ENCODE measurements at places on chromosomes 3 and 15.

DNA sequence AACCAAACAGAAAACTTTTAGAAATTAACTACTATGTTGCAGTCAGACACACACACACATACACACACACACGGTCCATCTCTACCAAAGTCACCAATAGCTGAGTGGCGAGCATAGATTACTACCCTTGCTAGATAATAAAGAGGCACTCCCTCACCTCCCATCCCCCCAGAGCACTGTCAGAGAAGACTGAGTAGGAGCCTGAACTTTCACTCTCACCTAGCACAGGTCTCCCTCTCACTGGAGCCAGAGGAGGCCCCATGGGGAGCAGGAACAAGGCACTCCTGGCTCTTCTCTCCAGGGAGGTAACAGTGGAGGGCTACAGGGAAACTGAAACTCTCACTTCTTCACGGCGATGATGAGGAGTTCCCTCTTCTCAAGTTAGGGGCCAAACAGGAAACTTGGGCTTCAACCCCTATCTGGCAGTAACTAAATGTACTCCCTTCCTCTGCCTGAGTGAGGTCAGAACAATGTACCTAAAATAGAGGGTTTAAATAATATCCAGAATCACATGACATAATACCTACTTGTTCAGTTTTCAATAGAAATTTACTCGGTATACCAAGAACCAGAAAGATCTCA is 975.3 kb upstream of the GBE1 start:
- no peak for DNase-seq

- no peak for DNase-seq
Measured at GRCh38 chr3:10962481-10963036, 30.0 kb upstream of the SLC6A1 start.

- DNase-seq: no peak
Measured at GRCh38 chr15:93491291-93491690, 402.3 kb upstream of the RGMA start.

DNA sequence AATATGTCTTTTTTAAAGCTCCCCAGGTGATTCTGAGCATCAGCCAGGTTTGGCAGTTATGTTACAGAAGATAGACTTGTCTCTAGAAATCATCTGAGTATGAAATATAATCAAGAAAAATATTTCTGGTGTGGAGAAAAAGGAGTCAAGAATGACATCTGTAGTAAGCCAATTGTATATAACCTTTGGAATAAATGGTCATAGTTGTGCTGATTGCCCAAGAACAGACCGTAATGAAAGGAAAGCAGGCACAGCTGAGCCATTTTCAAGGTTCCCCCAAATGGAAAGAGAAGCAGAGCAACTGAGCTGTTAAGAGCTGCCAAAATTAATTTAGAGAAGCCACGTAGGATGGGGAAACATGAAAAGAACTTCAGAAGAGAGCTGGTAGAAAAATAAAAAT is 26.6 kb downstream of the GOLM2 start:
- DNase-seq: no peak

DNA sequence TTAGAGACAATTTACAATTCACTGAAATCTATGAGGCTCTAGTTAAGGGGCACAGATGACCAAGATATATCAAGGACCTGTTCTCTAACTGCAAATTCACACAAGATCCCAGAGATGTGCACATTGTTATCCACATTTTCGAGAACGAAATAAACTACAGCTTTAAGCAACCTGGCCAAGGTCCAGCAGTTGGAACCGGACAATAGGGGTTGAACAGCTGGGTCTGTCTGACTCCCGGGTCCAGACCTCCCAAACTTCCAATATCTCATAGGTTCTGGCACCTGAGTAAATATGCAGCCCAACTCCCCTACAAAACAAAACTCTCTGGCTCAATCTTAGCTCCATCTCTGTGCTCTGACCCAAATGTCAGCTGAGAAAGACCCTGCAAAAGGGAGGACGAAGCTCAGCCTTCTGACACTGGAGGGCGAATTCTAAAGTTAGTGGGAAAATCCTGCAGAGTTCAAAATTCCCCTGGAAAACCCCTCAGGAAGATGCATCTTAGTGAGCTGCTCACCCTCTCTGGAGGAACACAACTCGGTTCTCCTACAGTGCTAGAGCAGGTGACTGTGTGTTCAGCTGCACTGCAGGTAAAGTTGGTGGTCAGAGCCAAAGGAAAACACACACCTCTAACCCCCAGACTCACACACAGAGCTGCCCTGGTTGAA is 14.2 kb upstream of the SPATA12 start:
- DNase-seq: no peak

DNA sequence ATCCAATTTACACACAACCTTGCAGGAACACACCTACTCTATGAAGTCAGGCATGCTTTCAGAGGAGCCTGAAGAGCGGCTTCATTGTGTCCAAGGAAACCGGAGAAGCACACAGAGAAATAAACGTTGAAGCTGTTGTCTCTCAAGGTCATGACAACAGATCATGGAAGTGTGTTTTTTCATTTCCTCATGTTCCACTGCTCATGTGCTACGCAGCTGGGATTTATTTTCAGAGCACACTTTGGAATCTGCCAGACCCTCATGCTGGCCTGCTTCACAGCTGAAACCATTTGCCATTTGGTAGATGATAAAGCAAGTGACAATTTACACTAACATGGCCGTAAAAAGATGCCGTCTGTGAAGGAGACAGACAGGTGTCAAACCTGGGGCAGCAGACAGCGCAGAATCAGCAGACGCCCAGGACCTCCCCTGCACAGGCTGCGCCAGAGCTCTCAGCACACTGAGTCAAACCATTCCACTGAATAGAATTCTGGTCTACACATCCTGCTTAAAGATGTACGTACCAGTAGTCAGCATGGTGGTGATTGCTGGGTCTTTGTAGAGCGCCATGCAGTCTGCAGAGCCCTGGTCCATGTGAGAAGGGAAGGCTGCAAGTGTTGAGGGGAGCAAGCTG is 99.3 kb downstream of the ARNT2 start:
- no peak for DNase-seq

GRCh38 chr15:49036650-49037545 is 9.3 kb downstream of the SECISBP2L start:
- DNase-seq: no peak

- DNase-seq: no peak
Measured at GRCh38 chr15:52439470-52439869, 89.2 kb downstream of the MYO5A start.

DNA sequence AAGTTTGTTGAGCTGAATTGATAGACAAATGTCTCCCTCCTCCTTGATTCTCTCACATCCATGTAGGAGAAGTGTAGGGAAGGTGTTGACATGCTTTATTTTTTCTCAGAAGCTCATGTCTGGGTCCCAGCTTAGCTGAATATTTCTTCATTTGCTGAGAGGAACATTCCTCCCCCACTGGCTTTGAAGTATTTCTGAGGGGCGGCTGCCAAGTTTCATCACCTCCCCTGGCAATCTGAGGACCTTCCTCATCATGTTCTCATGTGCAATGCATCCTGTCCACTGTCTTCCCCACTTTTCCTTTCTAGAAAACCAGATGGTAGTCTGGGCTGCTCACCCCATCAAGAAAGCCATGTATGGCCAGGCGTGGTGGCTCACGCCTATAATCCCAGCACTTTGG is 168.9 kb upstream of the RGMA start:
- DNase-seq: no peak

DNA sequence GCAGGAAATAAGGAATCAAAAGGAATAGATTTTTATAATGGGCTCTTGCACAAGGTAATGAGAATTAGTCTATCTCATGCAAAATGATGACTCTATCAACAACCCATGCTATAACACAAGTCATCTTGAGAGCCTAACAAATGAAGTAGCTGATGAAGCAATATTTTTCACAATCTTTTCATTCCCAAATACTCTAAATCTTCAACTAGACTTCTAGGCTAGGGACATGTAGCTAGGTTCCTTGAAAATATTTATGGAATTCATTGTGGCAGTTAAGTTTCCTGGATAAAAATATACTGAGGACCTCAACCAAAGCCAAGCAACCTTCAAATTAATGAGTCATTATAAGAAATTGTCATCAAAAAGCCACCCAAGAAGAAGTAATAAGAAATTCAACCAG is 55.4 kb downstream of the DCBLD2 start:
- no peak for DNase-seq

GRCh38 chr3:139187648-139188047 is 143.0 kb upstream of the PRR23C start:
- DNase-seq: no peak

GRCh38 chr3:69121950-69122349 is 445 bp downstream of the LMOD3 start:
- DNase-seq: no peak

All from D721Med (cell line).